ENCODE measurements at places on chromosomes 3 and 15.

DNA sequence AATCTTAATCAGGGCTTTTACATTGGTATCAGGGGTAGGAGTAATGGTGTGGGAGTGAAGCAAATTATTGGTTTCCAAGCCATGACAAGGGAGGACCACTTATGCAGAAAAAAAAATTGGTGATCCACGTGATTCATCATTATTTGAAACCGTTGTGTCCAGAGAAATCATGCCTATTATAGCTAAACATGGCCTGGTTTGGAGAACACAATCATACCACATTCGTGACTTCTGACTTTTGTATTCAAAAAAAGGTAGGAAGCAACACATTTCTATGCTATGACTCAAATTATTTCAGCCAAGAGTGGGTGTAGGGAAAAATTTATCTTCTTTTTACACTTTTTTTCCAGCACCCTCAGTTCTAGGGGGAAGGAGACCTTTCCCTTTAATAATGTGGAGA lies 924.3 kb upstream of the GBE1 start:
- no peak for DNase-seq

DNA sequence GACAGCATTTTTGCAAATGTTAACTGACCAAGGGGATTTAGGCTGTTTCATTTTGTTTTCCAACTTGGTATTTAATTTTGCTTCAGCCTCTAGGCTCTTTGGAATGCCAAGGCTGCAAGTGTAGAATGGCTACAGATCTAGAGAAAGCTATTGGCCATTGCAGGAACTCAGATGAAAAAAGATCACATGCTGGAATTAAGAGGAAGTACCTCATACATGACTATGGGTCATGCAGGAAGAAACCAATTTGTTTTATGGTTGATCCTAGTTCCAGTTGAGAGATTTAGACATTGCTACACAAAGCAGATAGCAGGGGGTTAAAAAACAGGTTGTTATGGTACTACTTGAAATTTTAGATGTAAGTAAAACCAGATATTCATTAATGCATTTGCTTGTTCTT lies 12.7 kb upstream of the CLDN16 start:
- no peak for DNase-seq

DNA sequence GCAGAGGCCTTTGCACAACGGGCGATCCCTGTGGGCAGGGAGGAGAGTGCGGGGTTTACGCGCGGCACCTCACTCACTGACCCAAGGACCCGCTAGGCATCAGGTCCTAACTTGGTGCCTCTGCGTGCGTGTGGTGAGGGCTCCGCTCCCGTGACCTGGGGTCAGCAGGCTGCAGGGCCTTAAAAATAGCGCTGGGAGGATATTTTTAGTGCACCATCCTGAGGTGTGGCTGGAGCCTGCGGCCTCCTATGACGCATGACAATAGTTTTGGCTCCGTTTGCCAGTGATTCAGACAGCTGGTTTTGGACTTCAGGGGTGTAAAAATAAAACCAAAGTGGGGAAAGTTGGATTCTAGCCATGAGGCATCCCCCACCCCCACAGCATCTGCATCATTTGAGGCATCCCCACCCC lies 139.0 kb downstream of the FAM43A start:
- no peak for DNase-seq

DNA sequence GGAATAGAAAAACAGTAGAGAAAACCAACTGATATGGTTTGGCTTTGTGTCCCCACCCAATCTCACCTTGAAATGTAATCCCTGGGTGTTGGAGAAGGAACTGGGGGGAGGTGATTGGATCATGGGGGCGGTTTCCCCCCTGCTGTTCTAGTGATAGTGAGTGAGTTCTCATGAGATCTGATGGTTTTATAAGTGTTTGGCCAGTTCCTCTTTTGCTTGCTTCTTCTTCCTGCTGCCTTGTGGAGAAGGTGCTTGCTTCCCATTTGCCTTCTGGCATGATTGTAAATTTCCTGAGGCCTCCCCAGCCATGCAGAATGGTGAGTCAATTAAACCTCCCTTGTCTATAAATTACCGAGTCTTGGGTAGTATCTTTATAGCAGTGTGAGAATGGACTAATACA lies 48.4 kb downstream of the EOMES start:
- no peak for DNase-seq

- no peak for DNase-seq
These were observed 92.7 kb upstream of the GOLGA8J start for GRCh38 chr15:29990035-29990434.

GRCh38 chr3:59866076-59866475 lies 816.3 kb upstream of the CFAP20DC start:
- no peak for DNase-seq

DNA sequence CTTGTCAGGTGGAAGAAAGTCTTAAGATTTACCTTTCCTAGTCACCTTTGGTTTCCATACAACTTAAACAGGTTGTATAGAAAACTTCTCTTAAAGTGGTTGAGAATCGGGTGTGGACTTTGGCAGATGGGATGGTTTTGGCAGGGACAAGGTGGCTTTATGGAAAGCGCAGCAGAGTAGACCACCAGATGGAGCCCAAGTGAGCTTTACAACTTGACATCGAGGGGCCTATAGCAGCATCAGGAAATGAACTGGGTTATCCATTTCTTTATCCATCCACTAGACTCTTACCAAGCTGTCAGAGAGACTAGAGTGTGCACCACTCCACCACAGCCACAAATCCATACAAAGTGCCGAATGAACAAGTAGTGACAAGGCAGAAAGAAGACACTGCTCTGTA lies 85.3 kb upstream of the MBNL1 start:
- peak; percentile 32 for DNase-seq

GRCh38 chr15:51623386-51623938 lies 891 bp upstream of the DMXL2 start:
- DNase-seq: peak; percentile 12

DNA sequence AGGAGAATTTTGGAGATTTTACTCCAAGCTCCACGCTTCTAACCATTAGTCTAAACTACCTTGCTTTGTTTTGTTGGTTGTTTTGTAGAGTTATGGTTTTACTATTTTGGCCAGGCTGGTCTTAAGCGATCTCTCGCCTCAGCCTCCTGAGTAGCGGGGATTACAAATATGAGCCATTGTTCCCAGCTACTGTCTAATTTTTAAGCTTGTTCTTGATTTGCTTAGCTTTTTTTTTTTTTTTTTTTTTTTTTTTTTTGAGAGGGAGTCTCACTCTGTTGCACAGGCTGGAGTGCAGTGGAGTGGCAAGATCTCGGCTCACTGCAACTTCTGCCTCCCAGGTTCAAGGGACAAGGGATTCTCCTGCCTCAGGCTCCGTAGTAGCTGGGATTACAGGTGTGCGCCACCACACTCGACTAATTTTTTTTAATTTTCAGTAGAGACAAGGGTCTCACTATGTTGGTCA lies 28.5 kb downstream of the EFCAB12 start:
- DNase-seq: no peak

GRCh38 chr15:51768018-51768417 lies 16.6 kb downstream of the TMOD2 start:
- no peak for DNase-seq

GRCh38 chr15:80179025-80179759 lies 26.4 kb downstream of the FAH start:
- DNase-seq: no peak

DNA sequence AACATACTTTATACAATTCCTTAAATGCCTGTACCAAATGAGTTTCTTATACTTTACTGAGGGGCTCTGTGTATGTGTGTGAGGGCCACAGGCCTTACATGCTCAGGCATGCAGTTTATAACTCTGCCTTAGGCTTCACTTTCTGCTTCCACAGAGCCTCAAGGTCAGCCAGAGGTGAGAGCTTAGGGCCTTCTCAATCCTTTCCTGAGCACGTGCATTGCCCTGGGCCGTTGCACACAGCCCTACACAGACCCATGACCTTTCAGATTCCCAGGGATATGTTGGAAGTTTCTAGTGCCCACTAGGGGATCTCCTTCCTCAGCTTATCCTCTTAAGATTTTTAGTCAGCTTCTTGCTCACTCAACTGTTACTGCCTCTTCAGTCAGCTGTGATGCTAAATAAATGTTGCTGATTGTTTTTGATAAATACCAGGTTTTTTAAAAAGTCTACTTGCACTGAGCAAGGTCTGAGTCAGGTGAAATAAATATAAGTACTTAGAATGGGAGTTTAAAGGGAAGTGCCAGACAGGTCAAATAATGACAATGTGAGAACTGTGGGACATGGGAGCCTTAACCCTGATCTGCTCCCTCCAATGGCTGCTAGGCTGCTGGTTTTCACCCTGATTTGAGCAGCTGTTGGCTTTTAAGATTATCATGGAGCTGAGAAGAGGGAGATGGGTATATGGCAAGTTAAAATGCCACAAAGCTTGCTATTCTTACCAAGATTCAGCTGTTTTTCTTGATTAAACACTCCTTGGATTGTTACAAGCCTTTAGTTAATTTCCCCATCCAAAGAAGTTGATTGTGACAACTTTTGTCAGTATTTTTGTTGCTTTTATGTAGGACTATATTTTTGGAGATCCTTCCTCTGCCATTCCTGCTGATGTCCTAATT lies 169.5 kb downstream of the PLD1 start:
- DNase-seq: no peak

GRCh38 chr3:171807806-171808205 lies 2.5 kb downstream of the PLD1 start:
- DNase-seq: no peak

DNA sequence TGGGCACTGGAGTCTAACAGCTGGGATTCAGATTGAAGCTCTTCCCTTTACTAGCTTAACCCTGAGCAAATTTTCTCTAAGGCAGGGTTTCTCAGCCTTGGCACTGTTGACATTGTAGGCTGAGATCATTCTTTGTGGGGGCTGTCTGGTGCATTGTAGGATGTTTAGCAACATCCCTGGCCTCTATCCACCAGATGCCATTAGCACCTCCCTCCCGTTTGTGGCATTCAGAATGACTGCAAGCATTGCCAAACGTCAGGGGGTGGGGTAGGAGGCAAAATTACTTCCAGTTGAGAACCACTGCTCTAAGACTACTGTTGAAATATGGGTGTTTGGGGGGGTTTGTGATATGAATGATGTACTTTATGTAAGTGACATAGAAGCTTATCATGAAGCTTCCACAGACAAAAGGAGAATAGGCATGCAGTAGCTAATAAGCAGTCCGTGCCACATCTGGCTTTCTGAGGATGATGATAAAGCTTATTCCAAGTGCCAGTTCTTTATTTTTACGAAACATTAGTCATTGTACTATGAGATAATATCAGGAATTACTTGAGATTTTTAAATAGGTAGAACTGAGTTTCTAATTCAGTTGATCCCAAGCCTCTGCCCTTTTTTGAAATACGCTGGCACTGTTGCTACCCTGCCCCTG lies 39.3 kb downstream of the NKIRAS1 start:
- DNase-seq: no peak

DNA sequence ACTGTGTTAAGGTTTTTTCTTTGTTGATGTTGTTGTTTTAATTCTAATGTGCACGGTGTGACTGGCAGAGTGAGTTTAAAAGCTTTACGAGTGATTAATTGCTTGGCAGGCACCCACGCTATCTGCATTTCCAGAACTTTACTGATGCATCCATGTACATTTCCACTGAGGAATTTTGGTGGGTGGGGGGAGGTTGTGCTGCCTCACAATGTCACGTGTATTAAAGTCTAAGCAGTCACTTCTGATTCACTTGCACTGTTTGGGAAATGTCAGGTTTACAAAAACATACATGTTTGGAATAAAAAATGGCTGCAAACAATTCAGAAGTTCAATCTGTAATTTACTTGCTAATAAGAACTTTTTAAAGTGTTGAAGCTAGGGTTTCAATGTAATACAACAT lies 38.5 kb upstream of the CTDSPL start:
- DNase-seq: no peak

- no peak for DNase-seq
These were observed 58.9 kb downstream of the CMTM8 start for GRCh38 chr3:32297366-32297765.

DNA sequence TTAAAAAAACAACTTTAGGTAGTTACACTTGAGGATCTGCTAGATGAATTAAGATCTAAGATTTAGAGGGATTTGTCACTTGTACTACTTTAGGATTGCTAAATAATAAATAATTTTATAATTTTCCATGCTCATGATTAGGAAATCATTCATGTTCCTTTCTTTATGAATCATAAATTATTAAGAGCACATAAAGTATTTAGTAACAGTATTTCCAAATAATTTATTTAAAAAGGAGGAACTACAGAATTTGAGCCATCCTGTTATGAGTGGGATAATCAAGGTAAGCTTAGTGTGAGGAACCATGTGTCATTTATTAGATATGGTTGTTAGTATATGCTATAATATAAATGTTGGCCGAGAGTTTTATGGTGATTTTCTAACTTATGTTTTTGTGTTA lies 37.5 kb upstream of the C3orf38 start:
- no peak for DNase-seq

- DNase-seq: no peak
These were observed 50.7 kb upstream of the RAD18 start for GRCh38 chr3:9013782-9014563.

GRCh38 chr15:83292317-83292716 lies 7.9 kb upstream of the BNC1 start:
- DNase-seq: no peak

- no peak for DNase-seq
These were observed 19.5 kb downstream of the DUSP7 start for GRCh38 chr3:52036829-52037228.

DNA sequence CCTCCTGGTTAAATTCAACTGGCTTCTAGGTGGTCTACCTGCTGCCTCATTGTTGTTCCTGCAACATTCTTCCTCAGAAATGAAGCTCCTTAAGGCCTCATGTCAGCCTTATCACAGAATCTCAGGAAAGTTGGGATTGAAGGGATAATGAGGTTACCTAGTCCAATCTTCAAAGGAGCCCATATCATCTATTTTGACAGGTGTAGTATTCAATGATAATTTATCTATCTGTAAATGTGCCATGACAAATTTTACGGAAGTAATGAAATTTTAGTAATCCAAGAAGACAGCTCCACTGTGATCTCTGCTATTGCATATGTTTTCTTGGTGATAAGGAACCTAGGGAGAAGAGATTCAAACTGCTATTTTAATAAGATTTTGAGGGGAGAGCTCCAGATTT lies 973.8 kb downstream of the ROBO2 start:
- DNase-seq: no peak

- peak; percentile 23 for DNase-seq
These were observed 279.4 kb upstream of the TLE3 start for GRCh38 chr15:70376929-70377691.

GRCh38 chr3:147117631-147118030 lies 288.7 kb downstream of the ZIC4 start:
- no peak for DNase-seq

DNA sequence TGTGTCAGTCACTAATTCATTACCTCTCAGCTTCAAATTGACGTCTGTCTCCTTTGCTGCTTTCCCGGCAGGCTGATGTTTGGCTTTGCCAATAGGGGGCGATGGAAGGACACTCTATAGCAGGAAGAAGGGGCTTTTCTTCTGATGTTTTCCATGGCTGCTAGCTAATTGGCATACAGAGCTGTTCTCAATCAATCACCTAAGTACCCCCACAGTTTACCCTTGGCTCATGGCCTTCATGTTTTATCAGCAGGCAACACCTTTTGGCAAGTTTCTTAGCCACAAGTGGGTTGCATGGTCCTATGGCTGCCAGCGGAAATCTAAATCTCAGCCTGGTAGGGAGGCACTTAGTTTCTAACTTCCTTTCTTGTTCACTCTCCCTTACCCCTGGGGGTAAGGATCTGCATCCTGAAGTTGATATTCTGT lies 45.0 kb downstream of the ESYT3 start:
- DNase-seq: no peak

- DNase-seq: no peak
These were observed 267.5 kb downstream of the SLCO3A1 start for GRCh38 chr15:92121047-92121446.

All from hindlimb muscle (tissue), 1 donor.